ENCODE measurements at places on chromosomes 2 and 18.

GRCh38 chr2:6963727-6964126 lies 46.5 kb downstream of the RNF144A start:
- DNase-seq, result no peak

GRCh38 chr2:37414470-37414949 lies 70.1 kb downstream of the QPCT start:
- DNase-seq, result peak; percentile 72

DNA sequence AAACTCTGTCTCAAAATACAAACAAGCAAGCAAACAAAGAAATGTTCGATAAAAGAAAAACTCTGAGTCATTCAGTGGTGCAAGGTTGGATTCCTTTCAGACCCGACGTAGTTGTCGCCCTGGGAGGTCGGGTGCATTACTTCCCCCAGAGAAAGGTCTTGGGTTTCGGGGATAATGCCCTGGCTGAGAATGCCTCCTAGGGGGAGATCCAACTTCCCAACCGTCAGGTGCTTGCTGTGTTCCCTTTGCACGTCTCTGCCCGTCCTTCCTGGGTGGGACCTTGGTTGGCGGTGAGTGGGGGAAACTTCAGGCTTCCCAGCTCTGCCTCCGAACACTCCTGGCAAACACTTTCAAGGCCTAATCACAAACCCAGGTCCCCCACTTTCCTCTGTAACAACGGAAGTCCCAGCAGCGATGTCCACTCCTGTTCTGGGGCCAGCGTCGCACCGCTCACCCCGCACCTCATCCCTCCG lies 609 bp downstream of the TPGS2 start:
- DNase-seq, result no peak

DNA sequence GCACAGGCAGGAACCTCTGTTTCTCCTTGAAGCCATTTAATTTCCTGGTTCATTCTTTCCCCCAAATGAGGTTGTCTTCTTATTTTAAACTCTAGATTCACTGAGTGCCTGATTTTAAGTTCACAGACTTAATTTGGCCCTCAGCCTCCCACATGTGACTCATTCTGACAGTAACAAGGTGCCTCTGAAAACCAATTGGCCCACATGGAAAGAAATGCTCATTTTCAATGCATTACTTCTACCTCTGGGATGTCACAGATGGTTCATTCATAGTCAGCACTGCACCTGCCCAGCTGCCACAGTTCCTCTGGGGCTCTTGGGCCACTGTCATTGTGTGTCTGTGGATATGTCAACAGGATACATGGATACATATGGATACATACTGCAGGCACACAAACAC lies 140.4 kb upstream of the CAPN13 start:
- DNase-seq, result no peak

GRCh38 chr2:27461118-27461517 lies 18.9 kb downstream of the KRTCAP3 start:
- DNase-seq, result no peak

All from NCI-H1417 (cell line).